Stimulated activated CD4-positive, alpha-beta T cell treated with anti-CD3 and anti-CD28 coated beads, Interleukin-15, amount 100 ng/mL, for 1 hour (primary cell): ENCODE measurements at places on chromosomes 5 and 9.
A peak's percentile ranks its signal among the peaks of the same experiment; 100 is the strongest.

DNA sequence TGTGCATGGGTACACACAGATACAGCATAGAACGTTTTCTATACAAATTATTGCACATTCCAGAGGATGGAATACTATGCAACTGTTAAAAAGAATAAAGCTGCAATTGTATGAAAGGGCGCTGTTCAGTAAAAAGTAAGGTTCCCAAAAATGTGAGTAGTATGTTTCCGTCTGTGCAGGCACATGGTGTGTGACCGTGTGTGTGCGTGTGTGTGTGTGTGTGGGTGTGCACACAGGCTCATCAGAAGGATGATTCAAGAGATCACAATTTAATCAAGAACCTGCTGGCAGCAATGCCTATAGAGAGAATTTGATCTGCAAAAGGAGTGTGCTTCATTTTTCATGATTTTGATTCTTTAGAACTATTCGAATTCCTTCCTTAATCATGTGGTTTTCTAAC lies 76.3 kb downstream of the SEMA4D start:
- DNase-seq: peak; percentile 47

DNA sequence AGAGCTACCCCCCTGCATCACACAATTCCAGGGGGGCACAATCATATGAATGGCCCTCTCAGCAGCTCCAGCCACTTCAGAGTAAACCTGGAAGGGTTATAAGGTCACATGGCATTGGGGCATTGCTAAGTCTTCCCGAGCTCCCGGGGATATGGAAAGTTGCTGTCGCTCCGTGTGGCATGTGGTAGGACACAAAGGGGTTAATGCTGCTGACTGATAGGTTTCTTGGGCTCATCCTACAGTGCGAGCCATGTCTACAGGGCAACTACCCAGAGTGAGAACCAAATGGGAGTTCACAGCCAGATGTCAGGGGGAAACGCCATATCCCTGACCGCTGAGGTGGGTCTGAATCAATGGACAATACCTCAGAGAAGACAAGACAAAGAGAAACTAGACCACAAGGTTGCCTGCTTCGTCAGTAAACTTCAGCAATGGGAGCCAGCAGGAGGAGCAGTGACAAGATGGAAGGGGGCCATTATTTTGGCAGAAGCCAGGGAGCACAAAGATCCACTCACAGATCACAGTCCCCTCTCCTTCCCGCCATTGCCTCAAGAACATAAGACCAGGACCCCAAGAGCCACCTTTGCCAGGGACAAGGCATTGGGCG lies 52.4 kb upstream of the SHISAL2B start:
- no peak for DNase-seq

DNA sequence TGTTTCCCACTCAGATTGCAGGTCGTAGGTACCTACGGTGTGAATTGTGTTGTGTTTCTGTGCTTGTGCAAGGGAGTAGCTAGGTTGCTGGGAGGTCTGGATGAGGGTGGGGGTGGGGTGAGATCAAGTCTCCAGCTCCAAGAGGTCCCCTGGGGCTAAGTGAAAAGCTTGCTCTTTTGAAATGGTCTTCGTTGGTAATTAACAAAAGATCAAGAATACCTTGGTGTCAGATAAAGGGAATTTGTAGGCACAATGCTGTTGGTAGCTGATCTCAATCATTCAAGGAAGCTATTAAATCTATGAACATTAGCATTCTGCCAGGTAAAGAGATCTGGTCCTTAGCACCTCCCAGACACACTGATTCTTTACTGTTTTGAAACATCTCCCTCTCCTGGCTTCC lies 928 bp upstream of the PCDHGC4 start:
- DNase-seq: no peak

- DNase-seq: no peak
These were observed 139.5 kb upstream of the SLC27A6 start for GRCh38 chr5:128825826-128826225.

DNA sequence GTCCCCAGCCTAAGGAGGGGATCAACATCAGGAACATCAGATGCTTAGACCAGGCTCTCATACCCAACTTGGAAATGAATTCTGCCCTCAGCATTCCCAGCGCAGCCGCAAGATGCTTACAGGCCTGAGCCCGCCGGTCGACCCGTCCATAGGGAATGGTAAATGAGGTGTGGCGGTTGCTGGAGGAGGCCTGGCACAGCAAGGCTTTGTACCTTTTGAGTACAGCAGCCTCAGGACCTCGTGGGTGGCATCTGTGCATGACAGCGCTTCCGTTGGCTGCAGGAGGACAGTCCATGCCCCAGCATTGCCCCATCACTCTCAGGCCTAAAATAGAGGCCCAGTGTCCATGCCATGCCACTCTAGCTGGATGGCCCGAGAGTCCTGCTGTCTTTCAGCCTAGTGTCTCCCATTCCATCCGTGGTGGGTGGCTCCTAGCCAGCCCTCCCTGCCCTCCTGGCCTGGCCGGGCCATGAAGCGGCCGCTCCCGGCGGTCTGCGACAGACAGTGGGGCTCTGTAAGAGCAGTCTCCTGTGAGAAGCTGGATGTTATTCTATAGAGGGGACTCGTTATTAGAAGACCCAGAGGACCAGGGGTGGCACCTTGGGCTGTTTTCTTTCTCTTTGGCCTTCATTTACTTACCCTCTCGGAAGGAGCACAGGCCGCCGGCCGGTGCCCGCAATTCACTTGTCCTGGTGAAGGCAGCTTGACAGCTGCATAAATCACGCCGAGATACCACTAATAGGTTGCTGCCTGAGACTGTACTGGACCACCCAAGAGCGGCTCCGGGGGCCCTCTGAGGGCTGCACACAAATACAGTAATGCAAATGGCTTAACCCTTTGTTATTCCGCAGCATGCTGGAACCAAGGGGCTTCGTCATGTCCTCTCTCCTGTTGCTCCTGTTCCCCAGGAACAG lies 223.5 kb upstream of the TUT7 start:
- DNase-seq: no peak

DNA sequence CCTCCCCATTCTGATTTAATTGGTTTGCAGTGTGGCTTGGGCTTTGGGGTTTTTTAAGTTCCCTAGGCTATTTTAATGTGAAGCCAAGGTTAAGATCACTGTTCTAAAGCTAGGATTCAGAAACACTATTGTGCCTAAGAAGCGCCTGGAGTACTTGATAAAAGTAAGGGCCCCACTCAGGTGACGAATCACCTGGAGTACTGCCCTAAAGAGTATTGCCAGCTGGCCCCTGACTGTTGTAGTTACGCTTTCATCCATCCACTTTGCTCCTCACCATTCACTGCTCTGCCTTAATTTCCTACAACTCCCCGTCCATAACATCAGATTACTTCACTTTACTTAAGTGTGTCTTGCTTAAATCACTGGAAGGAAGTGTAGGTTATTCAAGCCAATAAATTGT lies 119.3 kb downstream of the CD180 start:
- no peak for DNase-seq

DNA sequence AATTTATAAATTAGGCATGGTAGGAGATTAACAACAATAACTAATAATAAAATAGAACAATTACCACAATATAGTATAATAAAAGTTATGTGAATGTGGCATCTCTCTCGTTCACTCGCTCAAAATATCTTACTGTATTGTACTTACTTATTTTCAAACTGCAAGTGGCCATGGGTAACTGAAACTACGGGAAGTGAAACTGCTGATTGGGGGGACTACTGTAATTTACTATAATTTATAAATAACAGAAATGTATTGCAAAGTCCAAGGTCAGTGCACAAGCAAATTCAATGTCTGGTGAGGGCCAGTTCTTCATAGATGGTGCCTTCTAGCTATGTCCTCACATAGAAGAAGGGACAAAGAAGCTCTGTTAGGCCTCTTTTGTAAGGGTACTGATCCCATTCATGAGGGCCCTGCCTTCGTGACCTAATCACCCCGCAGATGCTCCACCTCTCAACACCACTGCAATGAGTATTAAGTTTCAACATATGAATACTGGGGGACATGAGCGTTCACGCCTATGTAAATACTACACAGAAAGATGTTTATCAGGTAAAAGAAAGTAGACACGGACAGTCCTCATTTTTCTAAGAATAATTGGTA lies 39.0 kb downstream of the KCNIP1 start:
- no peak for DNase-seq

GRCh38 chr9:37187713-37188439 lies 67.5 kb downstream of the ZCCHC7 start:
- no peak for DNase-seq

- DNase-seq: no peak
These were observed 21.1 kb upstream of the NOTCH1 start for GRCh38 chr9:136566901-136567300.

- DNase-seq: no peak
These were observed 24.7 kb downstream of the PSIP1 start for GRCh38 chr9:15485836-15486666.

DNA sequence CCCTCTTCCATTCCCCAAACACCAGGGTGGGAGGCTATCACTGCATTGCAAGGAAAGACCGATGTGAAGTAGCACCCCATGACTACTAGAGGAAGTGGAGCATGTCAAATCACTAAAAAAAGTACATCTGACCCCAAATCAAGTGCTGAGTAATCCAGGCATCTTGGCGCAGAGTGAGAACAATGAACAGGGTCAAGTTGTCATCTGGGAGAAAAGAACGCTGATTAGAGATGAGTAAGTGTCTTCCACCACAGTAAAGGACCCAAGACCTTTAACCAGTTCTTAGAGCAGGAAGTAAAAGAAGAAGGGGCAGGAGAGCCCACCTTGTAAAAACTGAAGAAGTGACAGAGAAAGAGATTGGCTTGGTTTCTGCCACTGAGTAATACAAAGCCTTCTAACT lies 75.0 kb upstream of the RAD23B start:
- DNase-seq: no peak

DNA sequence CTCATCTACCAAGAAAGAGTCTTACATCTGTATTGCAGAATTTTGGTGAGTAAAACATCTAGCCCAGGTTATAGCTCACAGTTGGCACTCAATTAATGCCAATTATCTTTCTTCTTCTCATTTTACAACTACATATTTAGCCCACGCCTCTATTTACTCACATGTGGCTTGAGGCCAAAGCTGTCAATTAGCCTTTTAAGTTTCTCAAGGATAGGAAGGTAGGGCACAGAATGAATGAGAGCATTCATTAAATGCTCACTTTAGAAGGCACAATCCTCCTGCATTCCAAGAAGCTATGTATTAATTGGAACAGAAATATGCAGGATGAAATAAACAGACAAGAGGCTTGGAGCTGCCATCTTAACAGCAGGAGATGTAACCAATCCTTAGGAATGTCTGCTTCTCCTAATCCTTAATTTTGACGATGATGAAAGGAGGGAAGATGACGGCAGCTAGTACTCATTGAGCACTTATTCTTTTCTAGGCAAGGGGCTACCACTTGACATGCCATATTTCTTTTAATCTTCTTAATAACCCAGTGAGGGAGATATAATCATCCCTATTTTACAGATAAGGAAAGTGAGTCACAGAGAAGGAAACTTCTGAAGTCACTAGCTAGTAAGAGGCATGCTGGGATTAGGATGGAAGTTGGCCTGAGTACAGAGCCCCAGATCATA lies 30.8 kb upstream of the PANK3 start:
- DNase-seq: no peak

DNA sequence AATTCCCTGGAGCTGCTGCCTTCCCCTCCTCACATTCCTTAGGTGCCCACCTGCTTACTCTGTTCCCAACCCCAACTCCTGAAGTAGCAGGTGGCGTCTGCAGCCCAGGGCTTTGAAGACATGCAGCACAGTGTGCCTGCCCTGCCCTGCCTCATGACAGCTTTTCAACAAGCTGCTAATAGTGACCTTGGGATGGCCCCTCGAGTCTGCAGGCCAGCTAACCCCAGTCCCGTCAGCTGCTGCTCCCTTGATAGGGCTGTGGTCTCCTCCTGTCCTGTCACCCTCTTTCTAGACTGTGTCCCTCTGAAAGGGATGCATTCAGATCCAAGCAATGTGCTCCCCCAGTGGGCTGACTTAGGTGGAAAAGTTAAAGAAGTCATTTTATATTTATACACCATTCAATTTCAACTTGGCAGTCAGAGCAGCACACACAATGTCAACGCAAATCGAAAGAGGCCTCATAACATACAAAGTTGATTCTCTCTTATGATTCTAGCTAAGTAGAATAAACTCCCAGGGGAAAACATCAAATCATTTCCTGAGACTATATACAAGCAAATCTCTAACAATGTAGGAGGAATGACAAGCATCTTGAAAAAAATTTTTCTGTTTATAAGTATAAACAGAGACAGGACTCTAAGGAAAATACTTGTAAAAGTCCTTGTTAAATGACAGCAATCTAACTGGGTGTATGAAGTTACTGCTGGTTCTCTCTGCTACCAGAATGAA lies 37.9 kb downstream of the ADRB2 start:
- DNase-seq: no peak

DNA sequence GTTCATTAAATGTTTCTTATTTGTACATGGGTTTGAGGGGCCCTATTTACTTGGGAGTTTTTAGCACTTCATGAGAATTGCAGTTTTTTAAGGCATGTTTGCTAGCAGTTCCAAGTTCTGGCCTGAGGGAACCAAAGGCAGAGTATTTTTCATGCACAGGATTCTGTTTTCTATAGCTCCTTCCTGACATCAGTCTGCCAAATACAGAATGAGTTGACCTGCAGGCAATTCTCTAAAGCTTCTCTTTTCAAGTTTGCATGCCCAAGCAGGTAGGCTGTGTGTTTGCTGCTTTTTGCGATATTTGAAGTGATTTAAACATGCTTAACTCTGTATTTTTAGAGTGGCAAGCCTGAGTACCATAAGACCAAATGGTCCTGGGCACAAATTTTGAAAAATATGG lies 75.8 kb downstream of the AOPEP start:
- DNase-seq: no peak

DNA sequence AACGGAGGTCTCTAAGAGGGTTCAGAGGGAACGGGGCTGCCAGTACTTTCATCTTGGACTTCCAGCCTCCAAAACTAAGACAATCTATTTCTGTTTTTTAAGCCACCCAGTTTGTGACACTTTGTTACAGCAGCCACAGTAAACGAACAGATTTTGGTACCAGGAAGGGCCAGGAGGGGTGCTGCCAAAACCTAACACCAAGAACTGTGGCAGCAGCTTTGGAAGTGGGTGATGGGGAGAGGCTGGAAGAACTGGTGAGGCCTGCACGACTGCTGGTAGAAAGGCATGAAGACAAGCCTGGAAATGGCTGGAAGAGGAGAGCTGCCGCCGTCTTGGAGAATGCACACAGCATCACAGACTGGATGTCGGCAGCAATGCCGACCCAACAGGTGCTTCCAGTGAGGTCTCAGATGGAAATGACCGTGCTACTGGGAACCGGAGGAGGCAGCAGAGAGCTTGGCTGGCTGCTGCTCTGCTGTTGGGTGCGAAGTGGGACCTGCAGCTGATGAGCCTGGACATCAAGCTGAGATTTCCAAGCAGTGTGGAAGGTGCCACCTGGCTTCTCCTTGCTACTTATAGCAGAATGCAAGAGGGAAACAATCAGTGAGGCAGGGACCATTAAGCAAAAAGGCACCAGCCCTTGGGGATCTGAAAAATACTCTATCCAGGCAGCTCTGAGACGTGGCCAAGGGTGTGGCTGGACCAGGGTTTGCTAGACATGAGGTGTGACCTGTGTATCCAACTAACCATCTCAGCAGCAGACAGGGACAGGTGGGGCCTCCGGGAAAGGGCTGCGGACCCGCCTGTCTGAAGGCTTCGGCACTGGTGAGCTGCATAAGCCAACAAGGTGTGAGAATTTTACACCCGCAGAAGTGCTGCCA lies 4.7 kb upstream of the TMEM210 start:
- DNase-seq: no peak

GRCh38 chr5:110257971-110258370 lies 468.5 kb downstream of the TMEM232 start:
- no peak for DNase-seq

- DNase-seq: no peak
These were observed 290.8 kb downstream of the TRPM3 start for GRCh38 chr9:70830618-70831017.
